Cerebellar nuclear complex (tissue), 1 donor: ENCODE measurements at places on chromosomes 11 and 22.

GRCh38 chr11:66858186-66858938, 1.5 kb downstream of the LRFN4 start:
- DNase-seq, result no peak

GRCh38 chr22:31818481-31819392, 64.9 kb downstream of the DEPDC5 start:
- DNase-seq, result no peak

GRCh38 chr22:18994056-18994455, 58.0 kb upstream of the PRODH start:
- no peak for DNase-seq

DNA sequence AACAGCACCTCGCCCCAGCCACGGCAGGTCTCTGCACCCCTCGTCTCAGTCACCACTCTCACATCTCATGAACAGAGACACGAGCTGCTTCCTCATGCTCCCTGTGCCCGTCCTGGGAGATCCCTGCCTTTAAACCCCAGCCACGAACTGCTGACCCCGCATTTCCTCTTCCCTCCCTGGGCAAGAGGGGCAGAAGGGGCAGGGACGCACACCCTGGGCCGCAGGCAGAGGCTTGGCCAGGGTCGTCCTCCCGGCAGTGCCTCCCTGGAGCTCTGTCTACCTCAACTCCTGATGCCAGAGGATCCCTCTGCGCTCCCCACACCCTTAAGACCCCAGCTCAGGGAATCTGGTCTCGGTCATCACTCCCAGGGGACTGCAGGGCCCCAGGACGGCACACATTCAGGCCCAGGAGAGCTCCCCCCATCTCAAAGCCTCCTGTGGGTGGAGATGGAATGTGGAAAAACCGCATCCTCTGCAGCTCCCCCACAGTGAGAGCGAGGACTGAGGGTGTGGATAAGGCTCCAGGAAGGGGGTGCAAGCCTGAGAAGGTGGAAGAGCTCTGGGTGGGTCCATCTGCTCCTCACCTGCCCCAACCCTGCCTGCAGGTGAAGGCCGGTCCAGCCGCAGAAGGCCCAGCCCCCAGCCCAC, 1.2 kb downstream of the BID start:
- DNase-seq, result no peak

- no peak for DNase-seq
These were observed 150.1 kb upstream of the CTSC start for GRCh38 chr11:88487646-88488045.

DNA sequence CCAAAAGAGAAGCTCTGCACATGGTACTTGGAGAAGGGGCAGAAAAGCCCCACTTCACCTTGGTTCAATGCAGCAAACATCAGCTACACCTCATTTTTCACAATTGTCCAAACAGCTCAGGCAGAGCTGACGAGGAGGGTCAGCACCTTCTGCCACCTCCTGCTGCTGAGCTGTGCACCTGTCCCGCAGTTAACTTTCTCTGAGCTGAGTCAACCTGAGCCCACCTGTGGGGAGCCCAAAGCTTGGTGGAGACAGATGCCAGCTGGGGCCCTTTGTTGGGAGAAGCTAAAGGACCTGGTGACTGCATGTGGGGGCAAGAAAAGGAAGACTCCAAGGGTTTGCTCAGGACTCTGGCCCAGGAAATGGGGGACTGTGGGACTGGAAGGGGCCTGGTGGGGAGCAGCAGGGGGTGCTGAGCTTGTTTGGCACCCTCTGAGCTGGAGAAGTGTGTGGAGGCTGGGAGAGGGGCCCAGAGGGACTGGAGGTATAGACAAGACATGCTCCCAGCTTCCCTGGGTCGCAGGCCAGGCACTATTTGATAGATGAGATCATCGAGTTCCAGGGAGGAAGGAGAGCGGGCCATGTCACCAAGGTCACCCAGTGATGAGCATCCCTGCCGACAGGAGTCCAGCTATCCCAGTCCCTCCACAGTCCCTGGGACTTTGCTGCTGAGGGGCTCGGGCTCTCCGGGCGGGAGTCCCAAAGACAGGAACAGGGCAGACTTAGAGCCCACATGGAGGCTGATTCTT, 53.5 kb downstream of the KCNJ4 start:
- no peak for DNase-seq

DNA sequence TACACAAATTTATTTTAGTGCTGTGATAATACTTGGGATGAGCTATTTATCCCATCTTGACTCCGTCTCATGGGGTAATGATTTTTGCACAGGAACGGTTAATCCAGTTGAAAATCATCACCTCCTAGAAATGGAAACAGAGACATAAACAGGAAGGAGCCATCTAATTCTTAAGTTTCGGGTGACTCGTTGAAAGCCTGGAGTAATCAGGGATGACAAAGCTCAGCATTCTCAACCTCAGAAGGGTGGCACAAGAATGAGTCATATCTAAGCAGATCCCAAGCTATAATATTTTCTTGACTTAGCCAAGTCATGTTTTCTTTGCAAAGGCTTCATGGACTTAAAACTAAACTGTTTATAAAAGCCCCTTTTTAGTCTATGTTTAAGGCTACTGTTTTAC, 280.8 kb upstream of the CCDC90B start:
- no peak for DNase-seq

DNA sequence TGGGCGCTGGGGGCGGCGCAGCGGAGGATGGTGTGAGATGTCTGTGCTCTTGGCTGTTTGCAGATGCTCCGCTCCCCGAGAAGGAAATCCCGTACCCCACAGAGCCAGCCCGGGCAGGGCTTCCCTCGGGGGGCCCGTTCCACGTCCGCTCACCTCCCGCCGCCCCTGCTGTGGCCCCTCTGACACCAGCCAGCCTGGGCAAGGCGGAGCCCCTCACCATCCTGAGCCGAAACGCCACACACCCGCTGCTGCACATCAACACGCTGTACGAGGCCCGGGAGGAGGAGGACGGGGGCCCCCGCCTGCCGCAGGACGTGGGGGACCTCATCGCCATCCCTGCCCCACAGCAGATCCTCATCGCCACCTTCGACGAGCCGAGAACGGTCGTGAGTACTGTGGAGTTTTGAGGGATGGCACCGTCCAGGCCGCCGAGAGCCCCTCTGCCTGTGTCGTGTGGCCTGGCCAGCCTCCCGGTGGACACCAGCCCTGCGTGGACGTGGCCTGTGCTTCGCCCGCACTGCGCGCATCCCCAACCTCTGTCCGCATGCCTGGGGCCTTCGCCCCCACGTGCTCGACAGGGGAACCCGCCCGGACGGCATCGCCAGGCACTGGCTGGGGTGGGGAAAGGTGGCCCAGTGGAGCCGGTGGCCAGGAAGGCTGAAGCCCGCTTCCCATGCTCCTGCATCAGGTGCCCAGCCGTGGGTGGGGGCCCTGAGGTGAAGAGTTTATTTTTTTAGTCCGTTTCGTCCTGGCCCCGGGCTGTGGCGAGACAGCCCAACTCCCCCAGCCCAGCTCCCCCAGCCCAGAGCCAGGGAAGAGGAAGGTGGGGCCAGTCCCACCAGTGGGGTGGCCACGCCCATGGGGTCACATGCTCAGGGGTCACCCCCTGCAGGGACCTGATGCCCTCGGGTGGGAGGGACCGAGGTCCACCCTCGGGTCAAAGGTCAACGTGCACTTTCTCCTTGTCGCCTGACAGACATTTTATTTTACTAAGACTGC, 6.5 kb upstream of the TRABD start:
- no peak for DNase-seq

DNA sequence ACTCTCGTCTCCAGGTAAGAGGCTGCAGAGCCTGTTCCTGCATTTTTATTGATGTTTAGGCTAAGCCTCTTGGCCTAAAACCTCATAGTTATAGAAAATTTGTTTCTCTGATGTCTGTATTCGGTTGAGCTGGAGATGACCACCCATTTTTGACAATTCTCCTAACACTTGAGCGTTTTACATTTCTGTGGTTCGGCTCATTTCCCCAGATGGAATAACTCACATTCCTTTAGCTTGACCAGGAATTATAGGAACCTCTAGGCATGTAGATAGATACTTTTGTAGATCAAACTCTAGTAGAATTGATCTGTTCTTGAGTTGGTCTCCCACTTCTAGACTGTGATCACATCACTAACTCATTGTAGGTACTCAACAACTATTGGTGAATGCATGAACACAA, 172.6 kb upstream of the CADM1 start:
- no peak for DNase-seq

GRCh38 chr22:20186183-20186870, 35.5 kb upstream of the CCDC188 start:
- DNase-seq, result no peak

DNA sequence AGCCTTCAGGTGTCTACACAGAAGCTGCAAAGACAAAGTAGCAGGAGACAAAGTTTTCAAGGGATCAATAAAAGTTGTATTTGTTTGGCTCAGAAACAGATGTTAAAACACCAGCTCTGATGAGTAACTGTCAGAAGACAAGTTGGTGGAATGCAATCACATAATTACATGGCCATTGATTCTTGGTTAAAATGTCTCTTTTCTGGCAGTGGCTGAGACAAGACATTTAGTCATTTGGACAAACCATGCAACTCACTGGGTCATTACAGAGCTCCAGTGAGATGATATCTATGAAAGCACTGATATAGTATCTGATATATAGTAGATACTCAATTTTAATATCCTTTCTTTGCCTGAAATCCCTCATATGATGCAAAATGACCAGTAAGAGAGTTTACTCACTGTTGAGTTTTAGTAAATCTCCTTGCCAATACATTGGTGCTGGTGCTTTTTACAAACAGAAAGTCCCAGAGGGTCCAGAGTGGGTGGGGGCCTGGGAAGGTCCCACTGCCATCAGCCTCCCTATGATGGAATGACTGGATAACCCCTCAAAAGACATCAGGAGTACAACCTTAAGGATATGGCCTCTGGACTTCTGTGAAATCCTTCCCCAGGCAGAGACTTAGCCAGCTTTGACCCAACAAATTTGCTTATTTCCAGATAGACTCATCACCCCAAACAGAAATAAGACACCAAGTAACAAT, 95.0 kb downstream of the SLC1A2 start:
- no peak for DNase-seq

DNA sequence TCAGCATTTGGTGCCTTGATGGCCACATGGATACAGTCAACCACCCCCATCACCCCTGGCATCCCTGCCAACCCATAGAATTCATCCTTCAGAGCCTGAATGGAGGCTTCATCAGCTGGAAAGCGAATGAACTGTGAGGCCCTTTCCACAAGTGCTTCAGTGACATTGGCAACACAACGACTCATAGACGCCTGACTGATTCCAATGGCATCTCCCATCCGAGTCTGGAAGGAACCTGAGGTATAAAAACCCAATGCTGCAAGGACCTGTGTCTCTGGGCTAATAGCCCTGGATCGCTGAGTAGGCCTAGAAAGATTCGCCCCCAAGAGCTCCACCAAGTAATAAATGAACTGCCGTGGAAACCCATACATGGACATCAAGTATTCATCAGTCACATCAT, 1.3 kb downstream of the HARBI1 start:
- no peak for DNase-seq

- no peak for DNase-seq
These were observed 4.2 kb downstream of the SSH3 start for GRCh38 chr11:67307545-67308001.

DNA sequence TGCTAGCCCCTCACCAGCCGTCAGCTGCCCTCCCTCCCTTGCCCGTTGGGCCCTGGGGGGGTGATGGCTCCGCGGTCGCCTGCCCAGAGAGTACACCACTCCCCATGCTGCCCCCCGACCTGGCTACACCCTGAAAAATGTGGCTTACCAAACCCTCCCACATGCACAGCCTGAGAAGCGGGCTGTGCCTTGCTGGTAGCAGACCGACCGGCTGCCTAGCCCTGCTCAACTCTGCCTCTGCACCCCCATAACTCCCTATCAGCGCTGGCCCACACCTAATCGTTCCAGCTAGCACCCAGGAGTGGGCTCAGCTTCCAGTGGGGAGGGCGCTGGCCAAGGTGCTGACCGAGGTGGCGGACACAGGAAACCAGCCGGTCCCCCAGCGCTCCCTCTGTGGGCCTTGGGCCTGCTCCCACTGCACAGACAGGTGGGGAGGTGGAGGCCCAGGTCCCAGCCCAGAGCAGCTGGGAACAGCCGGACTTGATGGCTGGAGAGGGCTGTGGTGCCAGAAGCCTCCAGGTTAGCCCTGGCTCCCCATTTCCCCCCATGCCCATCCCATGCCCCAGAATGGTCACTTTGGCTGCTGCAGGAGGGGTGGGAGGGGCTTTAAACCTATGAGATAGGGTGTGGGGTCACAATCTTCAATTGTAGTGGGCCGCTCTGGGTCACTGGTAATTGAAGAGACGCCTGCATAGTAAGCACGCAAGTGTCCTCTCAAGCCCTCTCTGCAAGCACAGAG, 32.1 kb upstream of the PRODH start:
- no peak for DNase-seq

GRCh38 chr22:21990445-21991303, 8.1 kb upstream of the TOP3B start:
- DNase-seq, result no peak

DNA sequence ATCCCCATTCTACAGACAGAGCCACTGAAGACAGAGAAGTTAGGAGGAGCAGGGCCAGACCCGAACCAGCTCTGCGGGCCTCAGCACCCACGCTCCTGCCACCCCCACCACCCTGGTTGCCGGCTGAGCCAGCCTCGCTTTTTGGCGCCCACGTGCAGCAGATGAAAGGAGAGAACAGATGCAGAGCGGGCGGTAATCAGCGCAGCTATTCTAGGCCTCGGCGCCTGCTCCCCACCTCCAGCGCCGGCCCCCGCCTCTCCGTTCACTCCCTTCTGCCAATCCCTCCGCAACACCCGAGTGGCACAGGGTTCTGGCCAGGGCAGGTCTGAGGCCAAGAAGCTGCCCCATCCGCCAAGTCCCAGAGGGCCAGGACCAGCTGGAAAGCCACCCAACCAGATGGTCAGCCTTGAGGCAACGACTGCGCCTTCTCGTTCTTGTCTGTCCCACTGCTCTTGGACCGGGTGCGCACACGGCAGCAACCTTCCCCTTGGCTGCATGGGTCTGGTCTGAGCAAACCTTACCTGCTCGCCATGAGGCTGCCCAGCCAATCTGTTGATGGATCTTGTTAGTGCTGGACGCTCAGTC, 16.8 kb downstream of the DNAL4 start:
- DNase-seq, result no peak

DNA sequence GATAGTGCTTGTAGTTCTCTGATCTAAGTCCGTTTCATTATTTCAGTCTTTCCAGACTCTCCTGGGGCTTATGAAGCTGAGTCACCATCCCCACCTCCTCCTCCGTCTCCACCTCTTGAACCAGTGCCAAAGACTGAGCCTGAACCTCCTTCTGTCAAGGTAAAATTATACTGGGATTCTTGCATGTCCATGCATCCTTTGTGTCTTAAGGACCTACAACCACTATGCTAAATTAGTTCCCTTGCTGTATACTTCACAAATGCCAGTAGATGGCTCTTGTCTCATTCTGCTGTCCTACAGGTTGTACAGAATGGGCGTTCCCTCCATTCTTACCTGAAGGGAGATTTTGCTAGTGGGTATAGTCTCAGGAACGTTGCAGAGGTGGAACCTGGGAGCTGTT, 42.2 kb downstream of the POLD3 start:
- DNase-seq, result no peak

GRCh38 chr11:128158860-128159259, 428.5 kb downstream of the ETS1 start:
- DNase-seq, result no peak

GRCh38 chr11:2651826-2652271, 47.9 kb downstream of the KCNQ1OT1 start:
- DNase-seq, result no peak

- no peak for DNase-seq
These were observed 84.2 kb downstream of the ZNF280B start for GRCh38 chr22:22424210-22424800.

- DNase-seq, result no peak
These were observed 1191.7 kb downstream of the TBC1D22A start for GRCh38 chr22:47954107-47954506.
